T-helper 2 cell (primary cell): ENCODE measurements at places on chromosomes 6 and 20.

- DNase-seq: no peak
Observed at GRCh38 chr6:78324213-78324612, 543.1 kb upstream of the IRAK1BP1 start.

GRCh38 chr6:142118925-142119324 is 13.8 kb upstream of the GJE1 start:
- no peak for DNase-seq

- DNase-seq: no peak
Observed at GRCh38 chr6:139857143-139857542, 482.7 kb upstream of the CITED2 start.

DNA sequence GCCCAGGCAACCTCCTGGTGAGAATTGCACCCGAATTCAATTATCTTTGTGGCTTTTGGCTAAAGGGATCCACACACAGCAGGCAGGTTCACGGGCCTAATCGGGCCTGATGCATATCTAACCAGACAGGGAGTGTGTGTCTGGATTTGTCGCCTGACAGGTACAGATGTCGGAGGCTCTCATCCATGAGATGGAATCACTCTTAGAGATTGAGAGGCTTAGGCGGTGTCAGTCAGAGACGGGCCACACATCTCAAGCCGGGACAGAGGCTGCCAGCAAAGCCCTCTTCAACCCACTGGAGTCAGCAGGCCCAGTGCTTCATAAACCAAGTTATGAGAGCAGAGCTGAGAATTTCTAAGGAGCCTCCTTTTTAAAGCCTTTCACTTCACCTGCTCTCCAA is 247.0 kb downstream of the LRFN2 start:
- DNase-seq: no peak

- no peak for DNase-seq
Observed at GRCh38 chr20:45341939-45342854, 6.0 kb downstream of the SDC4 start.

DNA sequence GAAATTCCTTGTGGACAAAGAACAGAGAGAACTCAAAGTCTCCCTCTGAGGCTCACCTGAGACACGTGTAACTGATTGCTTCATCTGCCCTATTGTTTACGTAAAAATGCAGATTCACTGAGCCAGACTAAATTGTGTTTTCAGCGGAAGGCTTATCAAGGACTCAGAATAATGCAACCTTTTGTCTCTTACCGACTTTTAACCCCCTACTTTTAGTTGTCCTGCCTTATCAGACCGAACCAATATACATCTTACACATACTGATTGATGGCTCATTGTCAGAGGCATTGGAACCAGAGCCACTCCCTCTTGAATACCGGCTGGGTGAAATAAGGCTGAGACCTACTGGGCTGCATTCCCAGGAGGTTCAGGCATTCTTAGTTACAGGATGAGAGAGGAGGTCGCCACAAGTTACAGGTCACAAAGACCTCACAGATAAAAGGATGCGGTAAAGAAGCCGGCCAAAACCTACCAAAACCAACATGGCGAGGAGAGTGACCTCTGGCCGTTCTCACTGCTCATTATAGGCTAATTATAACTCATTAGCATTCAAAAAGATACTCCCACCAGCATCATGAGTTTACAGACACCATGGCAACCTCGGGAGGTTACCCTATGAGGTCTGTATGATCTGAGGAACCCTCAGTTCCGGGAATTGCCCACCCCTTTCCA is 95.5 kb upstream of the ZNF184 start:
- no peak for DNase-seq

- no peak for DNase-seq
Observed at GRCh38 chr6:8075185-8075584, 11.0 kb upstream of the BLOC1S5 start.

DNA sequence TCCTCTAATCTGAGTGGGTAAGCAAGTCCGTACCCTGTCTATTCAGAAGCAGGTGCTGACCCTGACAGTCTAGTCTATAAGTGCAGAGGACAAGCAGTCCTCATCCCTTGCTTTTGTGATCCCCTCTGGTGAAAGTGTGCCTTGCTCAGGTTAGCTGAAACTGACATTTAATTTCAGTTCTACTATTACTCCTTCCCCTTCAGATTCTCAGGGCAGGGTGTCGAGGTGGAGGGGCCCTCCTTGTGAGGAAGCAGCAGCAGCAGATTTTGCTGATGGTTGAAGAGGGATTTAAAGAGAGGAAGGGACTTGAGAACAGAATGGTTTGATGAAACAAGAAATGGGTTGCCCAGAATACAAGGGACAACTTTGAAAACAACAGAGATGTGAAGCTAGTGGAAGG is 309.3 kb downstream of the CLIC5 start:
- DNase-seq: no peak

DNA sequence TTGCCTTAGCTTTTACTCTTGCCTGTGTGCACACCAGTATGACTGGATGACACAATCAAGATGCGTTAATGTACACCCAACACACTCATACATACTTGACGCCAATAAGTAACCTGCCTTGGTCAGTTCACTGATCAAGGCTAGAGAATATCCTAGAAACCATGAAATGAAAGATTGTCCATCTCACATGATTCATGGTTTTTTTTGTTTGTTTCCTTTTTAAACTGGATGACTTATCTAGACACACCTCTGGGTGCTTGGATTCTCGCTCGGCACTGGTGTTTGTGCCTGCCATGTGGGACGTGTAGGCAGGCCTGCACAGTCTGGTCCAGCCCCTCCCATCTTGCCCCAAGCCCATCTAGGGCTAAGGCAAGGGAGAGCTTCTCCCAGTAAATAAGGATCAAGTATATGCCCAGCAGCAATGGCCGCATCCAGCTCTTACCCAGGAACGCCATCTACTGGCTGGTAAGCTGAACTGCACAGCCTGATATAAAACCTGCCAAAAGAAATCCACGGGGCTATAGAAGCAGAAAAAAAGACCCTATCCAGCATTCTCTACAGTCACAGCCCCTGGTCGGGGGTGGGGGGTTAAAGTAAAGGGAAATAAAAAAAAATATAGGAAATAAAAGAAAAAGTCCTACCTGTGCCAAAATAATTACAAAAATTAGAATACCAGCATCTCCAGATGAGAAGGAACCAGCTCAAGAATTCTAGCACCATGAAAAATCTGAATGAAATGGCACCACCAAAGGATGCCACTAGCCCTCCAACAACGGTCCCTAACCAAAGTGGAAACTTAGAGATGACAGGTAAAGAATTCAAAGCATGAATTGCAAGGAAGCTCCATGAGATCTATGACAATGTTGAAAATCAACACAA is 73.3 kb downstream of the OTOR start:
- no peak for DNase-seq

DNA sequence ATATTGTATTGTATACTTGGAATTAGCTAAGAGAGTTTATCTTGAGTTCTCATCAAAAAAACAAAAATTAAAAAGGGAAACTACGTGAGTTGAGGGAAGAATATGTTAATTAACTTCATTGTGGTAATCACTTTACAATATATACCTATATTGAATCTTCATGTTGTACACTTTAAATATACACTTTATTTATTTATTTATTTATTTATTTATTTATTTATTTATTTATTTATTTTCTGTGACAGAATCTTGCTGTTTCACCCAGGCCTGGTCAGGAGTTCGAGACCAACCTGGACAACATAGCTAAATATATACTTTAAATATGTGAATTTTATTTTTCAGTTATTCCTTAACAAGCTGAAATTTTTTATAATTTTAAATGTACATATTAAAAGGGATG is 74.1 kb downstream of the VIP start:
- no peak for DNase-seq

DNA sequence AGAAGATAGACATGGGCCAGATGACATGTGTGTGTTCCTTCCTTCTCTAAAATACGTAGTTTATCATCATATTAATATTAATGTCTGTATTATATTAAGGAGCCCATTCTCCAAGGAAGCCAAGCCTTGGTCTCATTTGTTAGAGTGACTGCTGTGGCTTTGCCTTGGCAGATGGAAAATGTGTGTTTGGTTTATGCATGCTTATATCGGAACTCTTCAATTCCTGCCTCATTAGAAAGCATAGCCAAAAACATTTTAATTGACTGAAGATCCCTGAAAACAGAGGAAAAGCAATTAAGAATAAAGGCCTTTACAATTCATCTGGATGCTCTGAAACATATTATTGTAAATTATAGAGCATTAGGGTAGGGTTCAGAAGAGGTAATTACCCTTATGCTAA is 106.4 kb downstream of the COL9A1 start:
- DNase-seq: no peak

- DNase-seq: no peak
Observed at GRCh38 chr6:4588581-4588980, 187.6 kb upstream of the CDYL start.

- DNase-seq: no peak
Observed at GRCh38 chr6:159919011-159919511, 28.3 kb downstream of the MAS1 start.

DNA sequence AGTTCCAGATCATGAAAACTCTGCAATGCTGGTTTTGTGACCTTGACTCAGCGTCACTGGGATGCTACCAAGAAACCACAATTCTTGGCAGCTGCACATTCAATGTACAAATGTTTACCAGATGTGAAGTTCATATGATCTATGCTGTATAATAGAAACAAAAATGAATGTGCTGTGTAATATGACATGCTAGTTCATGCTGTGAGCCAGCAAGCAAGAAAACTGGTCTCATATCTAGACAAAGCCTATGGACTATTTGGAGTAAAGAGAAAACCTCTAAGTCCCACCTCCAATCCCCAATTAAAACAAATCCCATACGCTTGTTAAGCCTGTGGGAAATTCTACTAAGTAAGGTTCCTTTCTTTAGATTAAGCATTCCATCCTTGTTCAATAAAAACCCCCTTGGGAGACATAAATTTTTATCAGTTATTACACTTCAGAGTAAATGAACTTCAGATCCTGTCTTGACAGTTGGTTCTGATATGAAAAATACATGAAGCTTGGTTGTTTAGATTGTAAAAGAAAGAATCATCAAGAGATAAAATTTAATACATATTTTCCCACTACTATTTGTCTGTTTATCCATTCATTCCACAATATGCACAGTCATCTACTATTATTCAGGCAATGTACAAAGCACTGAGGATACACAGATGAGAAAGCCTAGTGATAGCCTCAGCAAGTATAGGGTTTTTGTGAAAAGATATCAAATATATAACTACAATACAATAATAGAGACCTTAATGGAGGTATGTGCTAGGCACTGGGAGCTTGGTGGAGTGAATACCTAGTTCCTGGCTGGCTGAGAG is 20.1 kb downstream of the COL21A1 start:
- no peak for DNase-seq

GRCh38 chr6:163319609-163320366 is 94.7 kb upstream of the QKI start:
- DNase-seq: no peak

DNA sequence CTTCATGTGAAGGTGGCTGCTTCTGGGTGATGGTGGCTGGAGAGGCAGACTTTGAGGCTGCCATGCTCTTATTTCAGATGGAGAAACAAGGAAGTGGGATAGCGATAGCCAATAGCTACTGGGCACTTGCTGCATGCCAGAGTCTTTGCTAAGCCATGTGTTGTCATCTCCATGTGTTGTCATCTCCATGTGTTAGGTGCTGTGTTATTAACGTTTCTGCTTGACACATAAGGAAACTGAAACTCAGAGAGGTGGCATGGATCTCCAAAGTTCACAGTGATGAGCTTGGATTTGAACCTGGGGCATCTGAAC is 16.9 kb downstream of the KIAA1755 start:
- DNase-seq: no peak

DNA sequence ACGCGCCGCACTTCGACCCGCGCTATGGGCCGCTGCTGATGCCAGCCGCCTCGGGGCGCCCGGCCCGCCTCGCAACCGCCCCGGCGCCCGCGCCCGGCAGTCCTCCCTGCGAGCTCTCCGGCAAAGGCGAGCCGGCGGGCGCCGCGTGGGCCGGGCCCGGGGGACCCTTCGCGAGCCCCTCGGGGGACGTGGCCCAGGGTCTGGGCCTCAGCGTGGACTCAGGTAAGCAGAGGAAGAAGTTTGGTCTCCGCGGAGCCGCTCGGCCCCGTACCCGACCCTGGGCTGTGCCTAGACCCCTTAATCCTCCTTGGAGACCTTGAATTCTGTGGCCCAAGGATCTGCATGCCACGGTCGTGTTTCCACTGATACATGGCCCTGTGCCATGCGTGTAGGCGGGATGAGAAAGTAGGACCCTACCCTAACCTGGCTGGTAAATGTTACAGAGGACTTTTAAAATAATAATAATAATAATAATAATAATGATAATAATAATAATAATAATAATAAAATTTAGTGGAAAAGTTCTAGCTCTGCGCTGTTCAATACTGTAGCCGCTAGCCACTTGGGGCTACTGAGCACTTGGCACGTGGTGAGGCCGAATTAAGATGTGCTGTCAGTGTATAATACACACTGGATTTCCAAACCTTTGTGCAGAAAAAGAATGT is 5.6 kb downstream of the VGLL2 start:
- DNase-seq: no peak

GRCh38 chr6:17714879-17715851 is 8.4 kb upstream of the NUP153 start:
- no peak for DNase-seq

DNA sequence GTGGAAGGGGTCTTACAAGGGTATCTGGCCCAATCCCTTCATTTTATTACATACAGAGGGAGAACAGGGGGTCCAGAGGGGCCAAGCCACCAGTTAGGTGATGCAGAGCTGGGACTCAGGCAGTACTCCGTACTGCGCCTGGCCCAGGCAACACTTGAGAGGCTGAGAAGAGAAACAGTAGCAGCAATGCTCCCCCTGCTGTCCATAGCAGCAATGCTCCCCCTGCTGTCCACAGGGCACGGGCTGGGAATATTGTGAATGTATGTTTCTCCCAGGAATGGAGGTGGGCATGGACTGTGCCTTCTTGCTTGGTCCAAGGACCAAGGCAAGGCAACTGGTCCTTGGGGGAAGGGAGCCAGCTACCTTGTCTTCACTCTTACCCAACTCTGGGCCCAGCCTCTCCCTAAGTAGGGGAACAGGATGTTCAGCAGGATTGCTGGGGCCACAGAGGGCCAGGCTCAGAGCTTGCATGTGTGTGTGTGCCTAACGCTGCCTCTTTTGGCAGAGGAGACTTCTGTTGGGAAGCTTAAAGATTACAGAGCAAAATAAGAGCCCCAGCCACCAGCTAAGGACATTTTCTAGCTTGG is 14.8 kb upstream of the FAM83C start:
- DNase-seq: no peak

DNA sequence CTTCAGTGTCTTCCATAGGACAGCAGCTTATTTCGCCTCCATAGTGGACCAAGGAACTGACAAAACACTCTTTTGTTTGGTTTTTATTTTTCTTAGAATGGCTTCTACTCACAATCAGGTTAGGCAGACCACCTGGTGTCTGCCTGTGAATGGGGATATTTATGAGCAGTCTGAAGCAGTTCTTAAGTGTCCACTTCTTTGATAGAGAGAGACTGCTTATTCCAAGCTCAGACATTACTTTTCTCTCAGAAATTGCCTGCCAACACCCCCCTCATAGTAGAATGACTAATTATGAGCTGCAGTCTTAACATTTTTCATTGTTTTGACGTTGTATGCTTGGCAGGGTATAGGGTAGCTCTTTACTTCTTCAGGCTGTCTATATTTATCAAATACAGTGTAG is 174.7 kb downstream of the ZFAND3 start:
- no peak for DNase-seq

- no peak for DNase-seq
Observed at GRCh38 chr20:7505835-7506221, 434.4 kb downstream of the HAO1 start.

- DNase-seq: no peak
Observed at GRCh38 chr20:33902011-33902410, 90.9 kb downstream of the CHMP4B start.

GRCh38 chr20:43761386-43762340 is 34.9 kb upstream of the GTSF1L start:
- DNase-seq: no peak

GRCh38 chr20:14385176-14385740 is 47.8 kb upstream of the FLRT3 start:
- no peak for DNase-seq

GRCh38 chr6:100719883-100720682 is 161.0 kb downstream of the ASCC3 start:
- no peak for DNase-seq
